ENCODE measurements at places on chromosomes 3 and 15.

- no peak for DNase-seq
These were observed 212.3 kb upstream of the NECTIN3 start for GRCh38 chr3:110859336-110859735.

GRCh38 chr3:46736006-46736872 lies 18.6 kb upstream of the PRSS50 start:
- DNase-seq: no peak

DNA sequence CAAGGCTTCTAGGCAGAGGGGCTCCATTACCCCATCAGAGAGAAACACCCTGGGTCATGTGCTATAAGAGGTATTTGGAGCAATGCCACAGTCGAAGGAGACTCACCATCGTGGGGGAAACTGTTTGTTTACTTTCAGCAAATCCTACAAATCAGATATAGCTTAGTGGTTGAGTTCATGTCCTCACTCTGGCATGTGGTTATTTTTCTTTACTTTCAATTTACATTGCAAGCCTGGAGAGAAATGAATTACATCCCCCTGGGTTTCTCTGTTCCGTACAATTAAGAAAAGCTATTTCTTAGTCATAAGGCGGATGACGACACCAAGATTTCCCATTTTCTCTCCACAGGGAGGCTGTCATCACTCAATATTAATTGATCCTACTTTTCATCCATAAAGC lies 36.9 kb downstream of the RFTN1 start:
- no peak for DNase-seq

DNA sequence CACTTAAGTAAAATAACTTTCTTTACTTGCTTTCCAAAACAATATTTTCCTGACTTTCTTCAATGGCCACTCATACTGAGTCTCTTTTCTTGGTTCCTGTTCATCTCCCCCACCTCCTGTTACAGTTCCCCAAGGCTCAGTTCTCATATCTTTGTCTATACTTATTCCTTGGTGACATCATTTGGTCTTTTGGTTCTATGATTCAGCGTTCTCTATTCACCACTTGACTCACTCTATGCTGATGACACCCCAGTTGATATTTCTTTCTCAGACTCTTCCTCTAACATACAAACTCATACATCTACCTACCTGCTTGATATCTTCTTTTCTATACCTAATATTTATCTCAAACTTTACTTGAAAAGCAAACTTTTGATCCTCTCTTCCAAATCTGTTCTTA lies 85.0 kb upstream of the P3H2 start:
- no peak for DNase-seq

- DNase-seq: no peak
These were observed 298.2 kb upstream of the SATB1 start for GRCh38 chr3:18723206-18723810.

DNA sequence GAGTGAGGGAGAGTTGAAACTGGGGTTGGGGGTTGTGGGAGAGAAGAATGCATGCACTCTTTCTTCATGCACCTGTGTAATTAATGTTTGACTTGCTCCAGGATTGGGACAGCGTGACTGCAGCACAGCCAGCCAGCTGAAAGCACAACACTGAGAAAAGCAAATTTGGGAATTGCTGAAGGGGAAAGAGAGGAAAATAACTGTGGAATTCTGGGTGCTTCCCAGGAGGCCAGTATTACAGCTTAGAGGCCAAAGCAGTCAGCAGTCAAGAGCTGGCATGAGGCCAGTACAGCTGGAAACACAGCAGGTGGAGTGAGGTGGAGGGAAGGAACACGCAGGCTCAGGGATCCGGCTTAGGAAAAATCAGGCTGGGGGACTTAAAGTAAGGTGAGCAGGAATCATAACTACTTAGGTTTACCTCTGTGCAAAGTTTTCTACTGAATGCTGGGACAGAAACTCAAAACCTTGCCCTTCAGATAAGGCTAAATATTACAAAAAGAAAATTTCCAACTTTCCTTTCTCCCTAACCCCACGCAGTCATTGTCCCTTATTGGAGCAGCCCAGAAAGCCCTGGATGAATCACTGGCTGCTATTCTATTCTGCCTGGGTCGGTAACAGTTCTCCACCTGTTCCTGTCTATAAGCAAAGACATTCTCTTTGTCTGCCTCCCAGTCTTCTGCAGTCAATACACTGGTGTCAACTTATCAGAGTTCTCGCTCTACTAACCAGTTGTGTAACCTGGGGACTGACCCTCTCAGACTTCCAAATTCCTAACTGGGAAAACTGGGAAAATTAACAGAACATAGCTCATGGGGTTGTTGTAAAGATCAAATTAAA lies 167.2 kb downstream of the MAGI1 start:
- DNase-seq: no peak

- DNase-seq: no peak
These were observed 10.3 kb downstream of the SEC13 start for GRCh38 chr3:10310578-10310977.

DNA sequence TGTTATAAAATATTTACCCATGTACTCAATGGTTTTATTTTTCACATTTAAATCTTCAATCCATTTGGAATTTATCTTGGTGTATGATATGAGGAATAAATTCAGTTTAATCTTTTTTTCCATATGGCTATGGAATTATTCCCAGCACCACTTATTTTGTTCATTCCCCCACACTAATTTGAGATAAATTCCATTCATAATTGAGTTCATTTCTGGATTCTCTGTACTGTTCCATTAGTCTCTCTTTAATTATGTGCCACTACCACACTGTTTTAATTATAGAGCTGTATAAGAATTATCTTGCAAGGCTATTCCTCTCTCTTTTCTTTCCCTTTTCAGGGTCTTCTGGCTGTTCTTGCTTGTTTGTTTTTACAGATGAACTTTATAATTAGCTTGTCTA lies 34.6 kb downstream of the PDE8A start:
- DNase-seq: no peak

DNA sequence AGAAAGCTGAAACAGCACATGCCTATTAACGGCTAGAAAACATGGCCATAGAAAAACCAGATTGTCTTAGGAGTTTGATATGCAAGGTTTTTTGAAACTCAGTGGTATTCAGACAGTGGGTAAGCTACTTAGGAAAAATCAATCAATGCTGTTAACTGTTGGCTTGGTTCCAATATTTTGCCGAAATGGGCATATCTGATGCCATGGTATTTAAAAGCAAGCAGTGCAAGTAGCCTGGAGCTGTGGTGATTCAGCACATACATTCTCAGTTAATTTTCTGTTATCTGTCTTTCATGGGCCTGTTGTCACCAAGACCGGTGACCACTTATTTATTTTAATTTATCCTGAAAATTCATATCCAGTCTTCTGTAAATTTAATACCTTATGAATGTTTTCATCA lies 17.3 kb upstream of the SUCNR1 start:
- DNase-seq: no peak

GRCh38 chr3:32376115-32376514 lies 15.5 kb upstream of the CMTM7 start:
- DNase-seq: no peak

GRCh38 chr3:172057059-172057458 lies 17.7 kb downstream of the FNDC3B start:
- no peak for DNase-seq

GRCh38 chr3:72594615-72595215 lies 253.5 kb downstream of the SHQ1 start:
- no peak for DNase-seq

- DNase-seq: no peak
These were observed 69.6 kb upstream of the HRH1 start for GRCh38 chr3:11084677-11085076.

GRCh38 chr3:69462826-69463100 lies 76.9 kb upstream of the FRMD4B start:
- no peak for DNase-seq

DNA sequence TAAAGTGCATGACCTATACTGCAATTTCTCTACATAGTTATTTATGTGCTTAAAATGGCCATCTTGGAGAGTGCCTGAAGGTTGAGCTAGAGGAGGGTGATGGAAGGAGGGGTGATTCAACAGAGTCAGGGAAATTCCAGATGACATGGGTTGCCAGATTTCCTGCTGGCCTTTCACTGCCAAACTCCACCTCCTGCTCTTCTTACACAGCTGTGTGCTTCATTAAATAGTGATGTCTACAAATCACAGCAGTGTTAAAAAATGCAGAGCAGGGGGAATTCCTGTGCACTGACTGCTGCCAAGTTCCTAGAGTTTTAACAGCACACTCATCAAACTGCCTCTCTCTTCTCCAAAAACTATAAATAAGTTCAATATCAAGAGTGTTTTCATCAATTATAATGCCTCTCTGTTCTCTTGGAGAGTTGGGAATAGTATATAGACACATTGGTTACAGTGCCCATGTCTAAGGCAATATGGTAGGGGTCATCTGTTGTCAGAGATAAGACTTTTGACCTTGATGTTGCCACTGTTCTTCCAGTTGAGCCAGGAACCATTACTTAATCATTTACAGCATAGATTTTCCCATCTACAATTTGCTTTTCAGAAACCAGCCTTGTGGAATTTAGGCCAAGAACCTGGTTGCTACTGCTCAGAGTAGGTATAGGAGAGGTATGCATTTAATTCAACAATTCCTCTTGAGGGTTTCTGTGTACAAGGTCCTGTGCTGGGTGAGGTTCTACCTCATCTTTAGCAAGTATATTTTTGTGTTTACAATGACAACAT lies 79.6 kb downstream of the TP63 start:
- DNase-seq: no peak
